ENCODE measurements at places on chromosomes 2 and 18.

- peak; percentile 64 for DNase-seq
Measured at GRCh38 chr2:200968162-200968561, 4.7 kb upstream of the ORC2 start.

GRCh38 chr2:82819951-82820350, 1639.1 kb downstream of the SUCLG1 start:
- no peak for DNase-seq

- no peak for DNase-seq
Measured at GRCh38 chr2:15674637-15675455, 83.2 kb downstream of the DDX1 start.

DNA sequence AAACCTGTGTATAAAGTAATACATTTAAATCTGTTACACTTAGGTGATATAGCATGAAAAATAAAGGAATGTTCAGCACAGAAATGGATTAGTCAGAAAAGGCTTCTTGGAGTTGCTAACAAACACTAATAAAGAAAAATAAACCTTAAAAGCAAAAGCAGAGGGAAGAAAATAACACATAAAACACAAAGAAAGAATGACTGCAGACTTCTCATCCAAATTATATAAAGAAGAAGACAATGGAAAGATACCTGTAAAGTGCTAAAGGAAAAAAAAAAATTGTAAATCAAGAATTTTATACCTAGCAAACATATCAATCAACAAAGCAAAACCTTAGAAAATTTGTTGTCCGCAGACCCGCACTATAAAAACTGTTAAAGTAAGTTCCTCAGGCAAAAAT, 63.6 kb downstream of the EXOC6B start:
- no peak for DNase-seq

GRCh38 chr2:160279813-160280465, 79.9 kb upstream of the ITGB6 start:
- DNase-seq = no peak

- DNase-seq = no peak
Measured at GRCh38 chr2:63131196-63131595, 80.6 kb downstream of the OTX1 start.

GRCh38 chr2:60377825-60378224, 175.6 kb downstream of the BCL11A start:
- DNase-seq = no peak

DNA sequence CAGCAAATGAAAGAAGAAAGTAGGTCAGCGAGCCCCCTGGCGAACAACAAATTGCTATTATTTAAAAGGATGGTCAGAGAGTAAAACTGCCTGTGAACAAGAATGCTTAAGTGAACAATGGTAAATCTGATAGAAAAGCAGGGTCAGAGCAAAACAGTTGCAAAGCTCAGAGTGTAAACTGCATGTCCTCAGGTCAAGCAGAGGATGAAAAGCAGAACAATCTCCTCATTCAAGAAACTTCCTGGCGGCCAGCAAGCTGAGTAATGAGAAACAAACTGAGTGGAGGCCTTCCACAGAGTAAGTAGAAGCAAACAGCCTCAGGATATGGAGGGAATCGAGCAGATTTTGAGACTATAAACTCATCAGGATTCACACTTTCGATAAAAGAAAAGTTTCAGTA, 117.9 kb downstream of the PPP1R1C start:
- no peak for DNase-seq

- no peak for DNase-seq
Measured at GRCh38 chr2:138010890-138011289, 46.6 kb downstream of the HNMT start.

DNA sequence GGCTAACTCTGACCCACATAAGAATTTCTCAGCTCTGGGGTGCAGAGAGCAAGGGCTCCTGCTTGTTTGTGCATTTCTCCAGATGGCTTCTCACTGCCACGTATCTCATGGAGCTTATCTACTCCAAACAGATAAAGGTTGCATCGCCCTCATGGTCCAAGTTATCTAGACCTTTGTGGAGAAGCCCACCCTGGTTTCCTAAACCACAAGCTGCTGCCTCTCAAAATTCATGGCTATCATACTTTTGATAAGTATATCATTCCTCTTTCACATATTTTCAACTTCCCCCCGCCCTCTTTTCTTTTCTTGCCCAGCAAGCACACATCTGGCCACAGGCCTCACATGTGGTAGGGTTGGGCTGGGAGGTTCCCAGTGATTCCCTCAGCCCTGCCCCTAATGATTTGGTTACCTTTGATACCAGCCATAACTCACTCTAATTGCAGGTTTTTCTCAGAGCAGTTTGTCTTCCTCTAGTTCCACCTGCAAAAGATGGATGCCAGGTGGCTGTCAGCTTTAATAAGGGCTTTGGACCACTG, 146.0 kb downstream of the RHBDD1 start:
- no peak for DNase-seq

DNA sequence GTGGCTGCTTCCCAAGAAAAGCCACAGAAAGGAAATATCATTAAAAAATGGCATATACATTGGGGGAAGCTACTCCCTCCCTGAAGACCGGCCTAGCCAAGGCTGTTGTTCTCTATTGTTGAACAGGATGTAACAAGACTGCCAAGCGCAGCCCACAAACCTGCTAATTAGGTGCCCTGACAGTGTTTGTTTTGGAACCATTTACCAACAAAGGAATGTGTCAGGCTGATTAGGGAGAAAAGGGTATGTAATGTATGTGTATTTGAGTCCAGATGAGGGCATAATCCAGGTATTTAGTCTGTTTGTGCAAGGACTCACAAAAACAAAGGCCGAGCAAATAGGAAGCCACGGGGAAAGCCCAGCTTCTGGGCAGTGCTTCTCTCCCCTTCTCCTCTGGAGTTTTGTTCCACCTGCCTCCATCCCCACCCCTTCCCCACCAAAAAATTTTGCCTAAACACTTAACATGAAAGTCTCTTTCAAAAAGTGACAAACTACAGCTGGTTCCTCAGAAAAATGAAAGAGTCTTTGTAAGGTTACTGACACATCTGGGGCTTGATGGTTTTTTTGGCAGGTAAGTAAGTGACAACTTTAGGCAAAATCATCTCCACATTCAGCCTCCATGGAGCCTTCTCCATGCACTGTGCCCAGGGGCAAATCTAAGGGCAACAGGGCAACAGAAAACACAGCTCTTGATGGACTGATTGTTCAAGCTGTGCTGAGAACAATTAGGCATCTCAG, 78.3 kb upstream of the FZD5 start:
- no peak for DNase-seq

GRCh38 chr2:144619760-144620159, 99.8 kb upstream of the ZEB2 start:
- no peak for DNase-seq

GRCh38 chr2:105364436-105365139, 27.2 kb downstream of the C2orf49 start:
- no peak for DNase-seq

DNA sequence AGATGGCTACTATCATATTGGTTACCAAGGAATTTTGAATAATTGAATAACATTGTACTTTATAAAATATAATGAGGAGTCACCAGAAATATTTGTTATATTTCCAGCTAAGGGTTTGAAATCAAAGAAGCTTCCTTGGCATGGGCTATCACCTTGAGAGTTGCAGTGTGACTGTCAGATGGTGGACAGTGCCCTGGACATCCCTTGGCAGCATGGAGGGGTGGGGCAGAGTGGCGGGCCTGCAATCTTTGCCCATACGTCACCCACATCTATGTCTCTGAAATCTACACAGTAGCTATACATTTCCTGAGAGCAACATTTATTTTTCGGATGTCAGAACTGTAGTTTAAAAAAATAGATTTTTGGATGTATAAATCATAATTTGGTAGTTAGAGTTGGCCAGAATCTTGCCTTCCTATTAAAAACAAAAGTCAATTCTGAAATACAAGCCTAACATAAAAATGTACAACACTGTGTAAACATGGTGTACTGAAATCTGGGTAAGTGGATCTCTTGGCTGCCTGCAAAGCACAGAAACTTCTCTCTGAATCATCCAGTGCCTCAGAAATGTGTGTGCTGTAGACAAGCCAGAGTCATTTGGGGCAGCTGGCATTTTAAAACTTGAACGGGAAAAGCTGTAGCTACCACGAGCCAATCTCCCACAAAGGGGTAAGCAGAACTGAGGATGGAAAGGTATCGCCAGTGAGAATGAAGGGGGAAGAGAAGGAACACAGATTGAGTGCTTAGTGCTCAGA, 124.2 kb upstream of the ARHGAP28 start:
- no peak for DNase-seq

DNA sequence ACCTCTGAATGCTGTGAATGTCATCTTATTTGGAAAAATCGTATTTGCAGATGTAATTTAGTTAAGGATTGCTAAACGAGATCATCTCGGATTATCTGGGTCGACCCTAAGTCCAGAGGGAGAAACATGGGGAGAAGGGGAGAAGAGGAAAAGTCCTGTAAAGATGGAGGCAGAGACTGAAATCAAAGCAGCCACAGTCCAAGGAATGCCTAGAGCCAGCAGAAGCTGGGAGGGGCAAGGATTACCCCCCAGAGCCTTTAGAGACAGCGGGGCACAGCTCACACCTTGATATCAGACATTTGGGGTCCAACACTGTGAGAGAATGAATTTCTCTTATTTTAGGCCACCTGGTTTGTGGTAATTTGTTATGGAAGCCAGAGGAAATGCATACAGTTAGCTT, 104.9 kb upstream of the YPEL5 start:
- DNase-seq = no peak

DNA sequence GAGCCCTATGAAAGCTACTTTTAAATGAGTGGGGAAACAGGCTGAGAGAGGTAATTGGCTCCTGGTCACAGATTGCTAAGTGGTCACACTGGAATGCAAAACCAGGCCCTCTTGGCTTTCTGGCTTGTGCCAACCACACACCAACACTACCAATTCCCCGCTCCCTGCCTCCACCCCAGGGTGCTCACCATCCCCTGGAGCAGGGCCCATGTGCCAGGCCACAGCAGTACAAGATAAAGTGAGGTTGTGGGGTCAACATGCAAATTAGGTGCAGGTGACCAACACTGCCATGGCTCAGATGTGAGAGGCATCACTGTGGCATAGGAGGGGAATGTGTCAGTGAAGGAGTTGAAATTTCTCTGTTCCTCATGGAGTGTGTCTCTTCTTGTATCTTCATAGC, 312.5 kb downstream of the MYCN start:
- no peak for DNase-seq

DNA sequence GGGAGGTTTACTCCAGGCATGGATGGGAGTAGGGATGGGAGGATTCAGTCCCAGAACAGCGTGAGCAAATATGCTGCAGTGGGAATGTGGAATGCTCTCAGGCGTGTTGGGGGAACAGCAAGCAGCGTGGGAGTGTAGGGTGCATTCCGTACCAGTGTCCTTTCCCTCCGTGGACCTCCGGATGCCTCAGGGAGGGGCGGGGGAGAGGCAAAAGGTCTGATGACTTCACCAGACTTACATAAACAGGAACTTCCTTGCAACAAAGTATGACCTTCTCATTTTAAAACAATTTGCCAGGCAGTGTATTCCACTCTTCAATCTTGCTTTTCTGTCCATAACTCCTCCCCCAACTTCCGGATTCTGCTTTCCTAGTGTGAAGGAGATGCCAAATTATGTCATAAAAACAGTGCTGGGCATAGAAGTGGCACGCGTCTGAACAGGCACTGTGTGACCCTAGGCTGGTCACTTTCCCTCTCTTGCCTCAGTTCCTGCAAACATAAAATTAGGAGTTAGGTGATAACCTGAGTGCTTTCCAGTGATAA, 36.9 kb downstream of the RPL37A start:
- DNase-seq = peak; percentile 67

GRCh38 chr2:74931940-74932339, 26.5 kb upstream of the POLE4 start:
- no peak for DNase-seq

GRCh38 chr18:10400534-10401307, 53.7 kb upstream of the APCDD1 start:
- peak; percentile 85 for DNase-seq

DNA sequence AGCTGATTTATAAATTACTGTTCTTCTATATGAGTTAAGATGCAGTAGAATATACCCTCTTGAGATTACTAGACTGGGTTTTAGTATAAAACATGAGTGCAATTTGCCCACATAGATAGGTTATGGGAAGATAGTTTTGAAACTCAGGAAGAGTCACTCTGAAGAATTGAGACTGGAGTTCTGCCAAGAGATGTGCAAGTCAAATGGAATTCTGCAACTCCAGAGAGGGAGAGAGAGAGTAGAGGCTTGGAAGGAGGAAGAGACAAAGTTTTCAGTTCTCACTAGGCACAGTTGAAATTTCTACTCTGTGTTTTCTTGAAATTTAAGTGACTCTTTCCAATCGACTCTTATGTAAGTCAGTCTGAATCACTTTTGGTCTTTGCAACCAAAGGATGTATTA, 878.8 kb downstream of the TSN start:
- DNase-seq = no peak

- DNase-seq = peak; percentile 13
Measured at GRCh38 chr2:37350034-37350433, 5.6 kb downstream of the QPCT start.

- DNase-seq = no peak
Measured at GRCh38 chr2:105102963-105103421, 65.1 kb downstream of the MRPS9 start.

DNA sequence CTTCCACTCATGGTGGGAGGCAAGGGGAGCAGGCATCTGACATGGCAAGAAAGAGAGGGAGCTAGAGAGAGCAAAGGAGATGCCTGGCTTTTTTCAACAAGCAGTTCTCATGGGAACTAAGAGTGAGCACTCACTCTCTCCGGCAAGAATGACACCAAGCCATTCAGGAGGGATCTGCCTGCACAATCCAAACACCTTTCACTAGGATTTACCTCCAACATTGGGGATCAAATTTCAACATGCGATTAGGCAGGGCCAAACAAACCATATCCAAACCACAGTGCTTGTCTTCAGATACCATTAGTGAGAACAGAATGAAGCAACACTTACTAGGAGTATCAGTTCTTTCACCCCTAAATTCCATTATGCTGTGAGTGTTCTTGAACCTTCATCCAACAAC, 77.3 kb downstream of the FIGN start:
- no peak for DNase-seq
